ENCODE measurements at places on chromosomes 13 and 19.

GRCh38 chr19:38049105-38049649 is 142.2 kb downstream of the SIPA1L3 start:
- DNase-seq: no peak

DNA sequence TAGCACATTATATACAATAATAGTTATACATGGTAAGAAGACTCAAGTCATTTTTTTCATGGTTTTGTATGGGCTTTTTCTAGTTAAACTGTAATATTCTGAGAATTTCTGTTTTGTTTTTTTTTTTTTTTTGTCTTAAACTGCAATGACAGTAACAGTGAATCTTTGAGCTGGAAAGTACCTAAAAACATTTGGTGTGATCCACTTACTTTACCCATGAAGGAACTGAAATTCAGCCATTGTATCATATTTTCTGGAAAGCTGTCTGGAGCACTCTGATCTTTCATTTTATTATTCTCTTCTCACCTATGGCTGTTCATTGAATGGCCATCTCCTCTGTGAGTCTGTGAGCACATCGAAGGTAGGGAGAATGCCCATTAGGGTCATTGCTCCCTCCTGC is 37.8 kb downstream of the MYO16 start:
- DNase-seq: no peak

DNA sequence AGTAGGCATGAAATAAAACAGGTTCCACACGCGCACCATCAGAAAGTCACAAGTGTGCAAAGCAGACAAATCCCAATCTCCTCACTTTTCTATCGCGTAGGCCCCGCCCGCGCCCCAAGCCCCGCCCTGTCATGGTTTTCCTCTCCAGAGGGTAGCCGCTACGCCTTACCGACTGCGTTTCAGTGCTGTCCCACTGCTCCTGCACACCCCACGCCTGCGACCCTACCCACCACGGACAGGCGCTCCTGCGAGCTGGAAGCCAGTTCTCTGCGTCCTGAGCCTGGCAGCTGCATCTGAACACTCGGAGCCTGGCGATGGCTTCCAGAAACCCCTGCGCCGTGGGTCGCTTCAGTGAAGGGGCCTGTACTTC is 379 bp upstream of the ZNF470 start:
- DNase-seq: no peak

DNA sequence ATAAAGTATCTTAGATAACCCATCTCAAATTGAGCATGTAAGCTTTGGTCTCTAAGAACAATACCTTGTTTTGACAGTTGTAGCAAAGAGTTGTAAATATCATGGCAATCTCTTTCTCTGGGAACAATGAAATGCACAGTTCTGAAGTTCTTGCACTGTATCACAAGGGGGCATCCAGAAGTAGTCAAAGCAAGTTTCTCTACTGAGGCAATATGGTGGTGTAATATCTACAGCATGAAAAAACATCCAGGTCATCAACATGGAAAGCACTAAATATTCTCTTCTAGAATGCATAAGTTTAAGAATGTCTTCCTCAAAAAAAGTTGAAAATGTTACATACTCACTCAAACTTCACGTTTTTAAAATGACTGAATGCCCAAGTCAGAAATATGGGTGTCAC is 19.6 kb downstream of the MTMR6 start:
- DNase-seq: no peak

DNA sequence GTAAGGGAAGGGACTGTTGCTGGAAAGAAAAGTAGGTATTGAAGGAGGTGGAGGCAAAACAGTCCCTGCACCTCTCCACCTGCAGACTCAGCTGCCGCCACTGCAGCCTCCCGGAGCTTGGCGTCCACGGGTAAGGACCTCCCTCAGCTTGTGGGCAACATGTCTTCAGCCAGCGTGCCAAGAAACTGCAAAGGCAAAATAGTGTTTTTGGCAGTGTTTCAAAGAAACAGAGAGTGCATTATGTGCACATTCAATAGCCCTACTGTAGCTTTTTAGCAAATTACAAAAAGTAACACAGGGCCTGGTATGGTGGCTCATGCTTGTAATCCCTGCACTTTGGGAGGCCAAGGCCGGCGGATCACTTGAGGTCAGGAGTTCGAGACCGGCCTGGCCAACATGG is 57.4 kb downstream of the ATP11A start:
- DNase-seq: no peak

DNA sequence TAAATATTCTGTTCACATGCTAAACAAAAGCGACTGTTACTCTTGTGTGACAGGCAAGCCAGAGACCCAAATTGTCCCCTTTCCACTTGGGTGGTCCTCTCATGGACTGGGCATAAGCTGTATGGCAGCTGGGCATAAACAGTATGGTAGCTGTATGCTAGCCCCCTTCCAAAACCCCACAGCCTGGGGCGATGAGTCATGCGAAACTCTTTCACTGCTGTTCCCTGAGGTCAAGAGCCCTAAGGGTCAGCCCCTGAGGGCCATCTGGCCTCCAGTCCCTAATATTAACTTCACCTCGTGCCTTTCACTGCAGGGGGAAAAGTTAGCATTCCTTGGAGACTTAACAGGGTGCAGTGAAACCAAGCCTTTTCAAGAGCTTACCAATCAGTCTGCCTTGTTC is 45.6 kb upstream of the ZNF562 start:
- no peak for DNase-seq

DNA sequence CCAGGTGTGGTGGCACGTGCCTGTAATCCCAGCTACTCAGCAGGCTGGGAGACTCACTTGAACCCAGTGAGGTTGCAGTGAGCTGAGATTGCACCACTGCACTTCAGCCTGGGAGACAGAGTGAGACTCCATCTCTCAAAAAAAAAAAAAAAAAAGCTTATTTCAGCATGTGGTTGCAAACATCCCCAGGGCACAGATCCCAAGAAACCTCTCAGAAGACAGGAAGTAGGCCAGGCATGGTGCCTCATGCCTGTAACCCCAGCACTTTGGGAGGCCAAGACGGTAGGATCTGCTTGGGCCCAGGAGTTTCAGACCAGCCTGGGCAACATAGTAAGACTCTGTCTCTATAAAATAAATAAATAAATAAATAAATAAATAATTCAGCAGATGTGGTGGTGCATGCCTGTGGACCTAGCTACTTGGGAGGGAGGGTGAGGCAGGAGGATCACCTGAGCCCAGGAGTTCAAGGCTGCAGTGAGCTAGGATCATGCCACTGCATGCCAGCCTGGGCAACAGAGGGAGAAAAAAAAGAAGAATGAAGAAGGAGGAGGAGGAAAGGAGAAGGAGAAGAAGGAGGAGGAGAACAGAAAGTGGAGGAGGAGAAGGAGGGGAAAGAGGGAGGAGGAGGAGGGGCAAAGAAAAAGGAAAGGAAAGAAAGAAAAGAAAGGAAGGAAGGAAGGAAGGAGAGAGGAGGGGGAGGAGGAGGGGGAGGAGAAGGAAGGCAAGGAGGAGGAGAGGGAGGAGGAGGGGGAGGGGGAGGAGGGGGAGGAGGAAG is 4.3 kb upstream of the LRRC8E start:
- no peak for DNase-seq

DNA sequence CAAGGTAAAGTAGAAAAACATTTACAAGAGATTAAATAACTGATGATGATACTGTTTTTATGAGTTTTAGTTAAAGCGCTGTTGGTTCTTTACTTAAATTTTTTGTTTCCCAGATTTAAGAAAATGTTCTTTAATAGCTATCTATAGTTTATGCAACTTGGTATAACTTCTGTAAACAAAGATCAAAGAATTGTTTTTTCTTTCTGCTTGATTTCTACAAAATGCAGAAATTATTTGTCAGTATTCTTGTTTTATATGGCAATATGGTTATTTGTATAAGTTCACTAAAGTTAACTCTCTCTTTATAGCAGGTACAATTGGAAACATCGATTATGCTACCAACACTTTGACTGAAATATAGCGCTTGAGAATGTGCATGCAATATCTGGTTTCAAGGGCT is 2465.1 kb upstream of the PCDH20 start:
- no peak for DNase-seq

- no peak for DNase-seq
Measured at GRCh38 chr13:68057836-68058235, 827.7 kb upstream of the PCDH9 start.

- no peak for DNase-seq
Measured at GRCh38 chr13:38166116-38166515, 183.5 kb upstream of the UFM1 start.

GRCh38 chr13:42280537-42280936 is 8.6 kb downstream of the AKAP11 start:
- no peak for DNase-seq

DNA sequence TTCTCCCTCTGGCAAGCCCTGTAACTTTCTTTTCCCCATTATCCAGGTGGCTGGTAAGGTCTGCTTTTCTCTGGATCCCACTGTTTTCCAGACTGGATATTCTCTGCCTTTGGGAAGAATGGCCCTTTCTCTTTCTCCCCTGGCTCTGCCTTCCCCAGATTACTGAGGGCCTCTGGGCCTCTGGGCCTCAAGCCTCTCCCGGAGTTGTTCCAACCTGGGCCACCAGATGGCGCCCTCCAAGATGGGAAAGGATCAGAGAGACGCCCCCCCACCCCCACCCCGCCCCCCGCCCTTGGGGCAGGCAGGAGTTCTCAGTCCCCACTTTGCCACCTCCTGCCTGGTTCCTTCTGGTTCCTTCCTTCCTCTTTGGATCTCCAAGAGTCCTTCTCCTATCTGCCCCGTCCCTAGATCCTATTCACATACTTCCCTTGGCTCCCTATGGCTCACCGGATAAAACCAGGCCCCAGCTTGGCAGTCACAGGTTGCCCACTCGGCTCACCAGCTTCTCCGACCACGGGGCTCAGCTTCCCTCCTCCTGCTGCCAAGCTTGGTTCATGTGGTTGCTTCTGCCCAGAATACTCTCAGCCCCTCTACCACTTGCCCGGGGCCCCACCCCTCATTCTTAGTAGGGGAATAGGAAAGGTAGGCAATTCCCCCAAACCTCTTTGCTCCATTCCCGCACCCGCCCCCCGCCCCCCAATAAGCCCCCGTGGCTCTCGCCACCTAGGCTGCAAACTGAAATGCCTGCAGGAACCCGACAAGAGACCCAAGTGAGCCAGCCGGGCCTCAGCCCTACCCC is 13.1 kb downstream of the EPS8L1 start:
- peak; percentile 49 for DNase-seq

DNA sequence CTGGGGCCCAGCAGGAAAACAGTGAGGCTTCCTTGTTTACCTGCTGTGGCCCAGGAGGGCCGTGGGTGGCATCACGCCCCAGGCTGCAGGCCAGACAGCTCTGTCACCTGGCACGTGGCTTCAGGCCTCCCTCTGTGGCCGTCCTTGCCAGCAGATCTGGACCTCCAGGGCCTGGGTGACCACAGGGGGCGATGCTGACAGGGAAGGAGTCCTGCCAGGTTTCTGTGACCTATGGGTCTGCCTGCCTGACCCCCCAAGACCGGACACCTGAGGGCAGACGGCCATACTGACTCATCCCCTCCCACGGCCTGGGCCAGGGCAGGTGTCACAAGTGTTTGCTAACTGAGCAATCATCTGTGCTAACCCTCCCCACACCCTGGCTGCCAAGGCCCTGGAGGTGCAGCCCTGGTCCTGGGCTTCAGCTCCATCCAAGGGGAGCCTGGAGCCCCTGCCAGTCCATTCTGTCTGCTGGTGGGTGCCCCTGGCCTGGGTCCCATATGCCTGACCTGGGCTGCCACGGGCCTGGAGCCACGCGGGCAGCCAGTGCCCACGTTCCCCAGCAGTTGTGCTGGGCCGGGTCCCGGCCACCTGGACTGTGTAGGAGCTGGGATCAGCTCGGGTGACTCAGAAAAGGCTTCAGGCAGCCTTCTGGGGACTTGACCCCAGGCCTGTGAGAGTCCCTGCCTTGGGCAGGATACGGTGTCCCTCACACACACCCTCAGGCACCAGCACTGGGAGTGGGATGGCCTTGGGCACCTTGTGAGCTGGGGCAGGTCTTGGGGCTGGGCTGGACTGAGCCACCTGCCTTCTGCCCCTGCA is 3.7 kb downstream of the CDC34 start:
- no peak for DNase-seq

GRCh38 chr13:85853161-85853894 is 54.1 kb upstream of the SLITRK6 start:
- DNase-seq: no peak

DNA sequence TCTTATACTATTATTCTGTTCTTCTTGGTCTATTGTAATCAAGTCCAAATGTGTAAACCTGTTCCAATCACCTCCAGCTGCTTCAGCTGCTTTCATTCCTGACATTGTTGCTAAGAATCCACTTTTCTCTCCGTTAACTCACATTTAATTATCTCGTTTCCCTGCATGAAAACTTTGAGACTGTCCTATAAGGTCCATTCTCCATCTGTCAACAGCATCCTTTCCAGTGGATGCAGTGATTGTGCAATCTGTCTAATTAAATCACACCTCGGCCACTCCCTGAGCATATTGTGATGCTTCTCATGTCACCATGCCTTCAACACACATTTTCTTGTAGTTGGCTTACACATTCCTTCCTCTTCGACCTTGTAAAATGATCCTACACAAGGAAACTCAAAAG is 1626.9 kb upstream of the SLC10A2 start:
- DNase-seq: no peak

GRCh38 chr19:3778899-3779723 is 7.1 kb downstream of the MATK start:
- DNase-seq: no peak

DNA sequence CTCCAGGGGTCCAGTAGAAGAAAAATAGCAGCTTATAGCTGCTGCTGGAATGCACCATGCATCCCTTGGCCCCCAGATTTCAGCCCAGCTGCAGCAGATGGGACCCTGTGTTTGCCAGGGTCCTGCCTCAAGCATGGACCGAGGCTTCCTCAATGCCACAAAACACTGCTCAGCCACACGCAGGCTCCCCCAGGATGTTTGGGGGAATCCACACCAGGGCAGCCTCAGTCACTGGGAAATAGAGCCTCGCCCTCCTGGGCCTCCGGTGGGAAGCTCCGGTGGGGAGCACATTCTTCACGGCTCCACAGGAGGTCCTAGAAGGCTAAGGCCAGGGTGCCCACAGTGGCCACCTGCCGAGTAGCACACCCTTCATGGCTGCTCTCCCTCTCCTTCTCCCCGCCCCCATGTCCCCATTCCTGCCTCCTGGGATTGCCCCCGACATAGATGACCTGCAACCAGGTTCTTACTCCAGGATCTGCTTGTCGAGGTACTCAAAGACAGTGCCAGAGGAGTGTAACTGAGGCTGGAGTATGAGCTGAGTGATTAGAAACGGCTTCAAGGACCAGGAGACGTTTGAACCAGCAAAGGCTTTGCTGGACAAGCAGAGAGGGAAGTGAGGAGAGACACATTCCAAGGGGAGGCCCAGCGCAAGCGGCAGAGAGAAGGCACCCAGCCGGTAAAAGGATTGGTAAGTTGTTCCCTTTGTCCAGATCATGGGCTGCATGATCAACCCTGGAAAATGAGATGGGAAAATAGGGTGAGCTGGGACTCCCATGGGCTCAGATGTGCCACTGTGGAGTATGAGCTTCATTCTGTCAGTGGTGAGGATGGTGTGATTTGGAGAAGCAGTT is 110.7 kb upstream of the UQCRFS1 start:
- no peak for DNase-seq
